ENCODE measurements at places on chromosomes 12 and 14. TPM values are rescaled to one million over a fixed set of nuclear protein-coding genes. Genes with fewer than 3 reads are reported as not detected.
A peak's percentile ranks its signal among the peaks of the same experiment; 100 is the strongest.

Gene OR11G2
- not detected for total RNA-seq

Gene NOC4L
- total RNA-seq, result 23.2 TPM

DNA sequence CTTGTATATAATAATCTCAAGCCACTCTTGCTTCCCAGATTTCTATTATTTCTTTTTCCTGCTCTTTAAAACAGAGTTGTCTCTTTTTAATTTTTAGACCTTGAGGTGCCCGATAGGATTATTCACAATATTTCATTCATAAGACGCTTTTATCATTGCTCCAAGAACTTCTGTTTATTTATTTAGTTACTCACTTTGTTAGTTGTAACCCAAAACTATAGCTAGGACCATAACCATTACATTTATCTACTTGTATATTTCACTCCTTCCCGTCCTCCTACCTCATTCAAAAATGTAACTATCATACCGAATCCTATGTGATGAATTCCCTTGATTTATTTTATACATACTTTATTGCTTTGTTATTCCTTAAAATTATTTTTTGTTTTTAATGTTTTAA lies 7.1 kb downstream of the EIF2S3B start:
- DNase-seq, result no peak

DNA sequence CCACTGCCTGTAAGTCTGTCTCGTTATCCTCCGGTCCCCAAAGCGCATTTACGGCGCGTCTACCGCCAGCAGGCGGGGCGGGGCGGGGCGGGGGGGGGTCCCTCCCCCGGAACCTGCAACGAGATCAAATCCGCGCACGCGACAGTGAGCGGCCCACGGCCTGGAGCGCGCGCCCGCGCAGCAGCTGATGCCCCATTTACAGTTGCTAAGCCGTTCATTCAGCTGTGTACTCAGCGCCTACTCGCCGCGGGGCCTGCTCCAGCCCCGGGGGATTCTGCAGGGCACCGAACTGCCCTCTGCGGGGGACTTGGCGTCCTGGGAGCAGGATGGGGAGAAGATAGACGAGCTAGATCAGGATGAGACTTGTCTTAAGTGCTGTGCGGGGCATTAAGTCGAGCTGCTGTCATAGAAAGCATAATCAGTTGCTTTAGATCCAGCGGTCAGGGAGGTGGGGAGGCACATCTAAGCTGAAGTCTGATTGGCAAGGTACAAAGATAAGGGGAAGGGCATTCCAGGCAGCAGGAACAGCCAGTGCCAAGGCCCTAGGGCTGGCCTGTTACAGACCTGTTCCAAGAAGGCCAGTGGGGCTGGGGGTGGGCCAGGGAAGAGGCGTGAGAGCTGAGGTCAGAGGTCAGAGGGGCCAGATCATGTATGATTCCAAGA lies 1.4 kb upstream of the CCDC85C start:
- DNase-seq, result no peak

Gene TAS2R46
- 1.6 TPM for total RNA-seq

GRCh38 chr12:103852498-103852997 lies 11.5 kb upstream of the NT5DC3 start:
- no peak for DNase-seq

Gene LHX5
- total RNA-seq, result not detected

GRCh38 chr14:103260629-103261124 lies 73.4 kb upstream of the EIF5 start:
- DNase-seq, result no peak

- no peak for DNase-seq
Measured at GRCh38 chr12:97939156-97939555, 476.6 kb downstream of the RMST start.

Gene CLEC7A
- total RNA-seq, result 0.41 TPM

DNA sequence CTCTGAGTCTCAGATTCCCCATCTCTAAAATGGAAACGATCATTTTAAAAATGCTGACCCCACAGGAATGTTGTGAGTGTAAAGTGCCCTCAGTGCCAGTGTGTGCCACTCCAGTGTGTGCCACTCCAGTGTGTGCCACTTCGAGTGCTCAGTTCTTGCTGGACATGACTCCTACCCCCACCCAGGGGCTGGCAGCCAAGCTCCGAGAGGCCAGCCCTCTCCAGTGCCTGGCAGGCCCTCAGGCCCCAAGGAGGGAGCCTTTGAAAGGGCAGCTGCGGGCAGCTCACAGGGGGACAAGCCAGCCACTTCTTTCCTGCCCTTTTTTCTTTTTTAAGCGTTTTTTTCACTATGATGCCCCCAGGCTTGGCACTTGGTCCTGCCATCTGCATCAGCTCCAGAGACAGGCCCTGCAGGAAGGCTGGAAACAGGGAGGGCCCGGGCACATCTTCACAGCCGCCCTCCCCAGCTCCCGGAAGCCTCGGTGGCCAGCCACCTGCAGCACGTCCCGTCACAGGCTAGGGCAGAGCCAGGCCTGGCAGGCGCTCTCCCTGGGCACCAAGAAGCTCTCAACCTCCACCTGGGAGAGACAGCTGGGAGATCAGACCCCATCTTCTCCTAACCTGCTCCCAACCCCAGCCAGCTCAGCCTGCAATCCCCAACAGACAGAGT lies 29.8 kb downstream of the NCOR2 start:
- DNase-seq, result no peak

Gene LRFN5
- total RNA-seq, result 1.4 TPM

Gene BCL2L14
- not detected for total RNA-seq

DNA sequence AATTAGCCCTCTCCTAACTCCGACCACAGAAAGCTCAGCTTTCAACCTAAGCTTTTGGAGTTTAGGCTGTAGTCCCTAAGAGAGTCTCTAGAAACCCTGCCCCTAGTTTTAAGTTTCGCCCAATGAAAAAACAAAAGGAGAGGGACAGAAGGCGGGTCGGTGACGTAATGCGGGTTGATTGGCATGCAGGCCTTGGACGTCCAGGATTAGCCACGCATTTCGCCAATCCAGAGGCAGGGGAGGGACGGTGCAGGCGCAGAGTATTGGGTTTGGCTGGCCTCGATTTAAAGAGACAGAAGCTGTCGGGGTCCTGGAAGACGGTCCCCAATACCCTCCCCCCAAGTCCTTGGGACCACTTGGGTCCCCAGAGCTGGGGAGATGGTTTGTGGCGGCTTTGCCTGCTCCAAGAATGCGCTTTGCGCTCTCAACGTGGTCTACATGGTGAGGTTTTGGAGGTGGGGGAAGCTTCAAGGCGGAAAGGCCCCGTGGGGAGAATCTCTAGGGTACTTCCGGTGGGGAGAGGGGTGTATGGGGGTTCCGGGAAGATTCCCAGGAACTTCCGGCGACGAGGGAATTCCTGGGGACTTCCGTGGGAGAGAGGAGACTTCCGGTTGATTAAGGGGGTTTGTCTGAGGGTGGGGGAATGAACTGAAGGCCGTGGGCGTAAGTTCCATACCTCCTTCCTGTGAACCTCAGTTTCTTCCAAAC lies at the start of gene TSPAN31:
Gene TSPAN31, plus strand, starts transcription at position 263 of the 708 bp plus-strand sequence. Its CDS starts 116 bp downstream, at position 379.
- peak; percentile 91 for DNase-seq

Gene GZMH
- not detected for total RNA-seq

DNA sequence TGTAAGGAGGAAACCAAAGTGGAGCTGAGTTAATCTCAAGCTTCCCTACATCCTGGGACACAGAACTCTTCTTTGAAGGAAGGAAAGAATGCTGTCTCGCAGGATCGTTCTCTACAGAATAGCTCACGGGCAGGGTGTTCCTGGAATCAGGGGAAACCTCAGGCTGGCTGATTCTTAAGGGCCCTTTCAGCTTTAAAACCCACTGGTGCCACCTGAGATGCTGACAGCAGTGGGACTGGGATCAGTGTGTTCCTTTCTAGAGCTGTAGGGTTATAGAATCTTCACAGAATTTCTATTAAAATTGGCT lies 47.8 kb downstream of the UBE3B start:
- no peak for DNase-seq

Gene PSMA6
- total RNA-seq, result 249 TPM

Gene NGB
- total RNA-seq, result not detected

Gene HSPB8
- total RNA-seq, result 31.5 TPM

DNA sequence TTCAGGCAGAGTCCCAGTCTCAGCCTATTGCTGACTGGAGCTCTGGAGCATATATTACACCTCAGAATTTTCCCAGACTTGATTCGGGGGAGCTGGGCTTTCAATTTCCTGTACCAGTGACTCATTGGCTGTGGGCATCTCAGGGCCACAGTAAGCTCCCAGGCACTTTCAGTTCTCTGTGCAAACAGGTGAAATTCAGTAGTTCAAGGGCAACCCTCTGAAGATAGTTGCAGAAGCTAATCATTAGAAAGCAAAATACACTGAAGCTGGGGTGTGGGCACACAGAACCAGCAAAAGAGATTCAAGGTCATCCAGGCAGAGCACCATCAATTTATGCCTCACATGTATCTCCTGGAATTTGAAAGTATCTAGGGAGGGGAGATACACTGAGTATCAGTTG lies 8.1 kb upstream of the NIN start:
- DNase-seq, result no peak

DNA sequence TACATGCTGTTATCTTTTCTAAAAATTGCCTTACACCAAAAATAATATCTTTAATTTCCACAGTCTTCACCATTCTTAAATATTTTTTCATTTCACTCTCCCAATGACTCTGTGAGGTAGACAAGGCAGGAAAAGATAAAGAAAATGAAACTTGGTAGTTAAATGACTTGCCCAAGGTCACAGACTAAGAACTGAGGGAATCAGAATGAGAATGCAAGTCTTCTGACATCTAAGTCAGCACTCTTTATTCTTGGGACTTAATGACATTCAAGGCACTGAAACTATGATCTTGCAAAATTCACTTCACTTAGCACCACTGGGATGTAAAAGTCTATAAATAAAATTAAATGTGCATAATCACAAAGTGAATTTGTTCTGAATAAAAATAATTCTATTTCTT lies 104.5 kb downstream of the SLC2A13 start:
- DNase-seq, result no peak

GRCh38 chr12:19550626-19551025 lies 111.3 kb downstream of the AEBP2 start:
- DNase-seq, result no peak

GRCh38 chr12:94223842-94224241 lies 75.5 kb downstream of the PLXNC1 start:
- no peak for DNase-seq

Gene RTL1
- not detected for total RNA-seq

- DNase-seq, result no peak
Measured at GRCh38 chr12:10453156-10453555, at the start of gene KLRC1. Gene KLRC1 (minus strand): TSS chr12:10453377. CDS start chr12:10451156, 2,221 bp downstream.

DNA sequence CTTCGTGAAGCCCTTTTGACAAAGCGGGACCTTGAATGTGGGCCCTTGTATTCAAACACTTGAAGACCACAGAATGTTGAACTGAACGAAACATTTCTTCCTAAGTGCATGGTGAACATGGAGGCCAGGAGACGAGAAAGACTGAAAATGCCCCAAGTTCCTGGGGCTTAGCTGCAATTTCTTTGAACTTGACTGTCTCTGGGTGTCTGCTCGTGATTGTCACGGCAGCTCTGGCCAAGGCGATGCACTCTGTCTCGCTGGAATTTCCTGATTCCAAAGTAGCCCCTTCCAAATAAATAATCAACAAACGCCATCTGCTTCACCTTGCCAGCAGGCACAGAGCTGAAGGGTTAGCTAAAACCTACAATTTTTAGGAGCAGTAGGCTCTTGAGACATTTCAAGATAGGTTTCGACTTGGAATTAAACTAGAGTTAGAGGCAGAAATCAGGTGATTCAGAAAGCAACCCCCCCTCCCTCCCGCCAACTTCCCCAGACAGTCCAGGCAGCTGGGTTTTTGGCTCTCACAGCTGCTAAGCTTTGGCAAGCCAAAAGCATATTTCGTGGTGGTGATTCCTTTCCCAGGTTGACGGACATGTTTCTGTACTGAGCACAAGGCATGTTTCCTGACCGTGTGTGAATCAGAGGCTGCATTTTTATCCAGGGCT lies 13.5 kb upstream of the IRF2BPL start:
- DNase-seq, result no peak

Gene LYZ
- not detected for total RNA-seq

DNA sequence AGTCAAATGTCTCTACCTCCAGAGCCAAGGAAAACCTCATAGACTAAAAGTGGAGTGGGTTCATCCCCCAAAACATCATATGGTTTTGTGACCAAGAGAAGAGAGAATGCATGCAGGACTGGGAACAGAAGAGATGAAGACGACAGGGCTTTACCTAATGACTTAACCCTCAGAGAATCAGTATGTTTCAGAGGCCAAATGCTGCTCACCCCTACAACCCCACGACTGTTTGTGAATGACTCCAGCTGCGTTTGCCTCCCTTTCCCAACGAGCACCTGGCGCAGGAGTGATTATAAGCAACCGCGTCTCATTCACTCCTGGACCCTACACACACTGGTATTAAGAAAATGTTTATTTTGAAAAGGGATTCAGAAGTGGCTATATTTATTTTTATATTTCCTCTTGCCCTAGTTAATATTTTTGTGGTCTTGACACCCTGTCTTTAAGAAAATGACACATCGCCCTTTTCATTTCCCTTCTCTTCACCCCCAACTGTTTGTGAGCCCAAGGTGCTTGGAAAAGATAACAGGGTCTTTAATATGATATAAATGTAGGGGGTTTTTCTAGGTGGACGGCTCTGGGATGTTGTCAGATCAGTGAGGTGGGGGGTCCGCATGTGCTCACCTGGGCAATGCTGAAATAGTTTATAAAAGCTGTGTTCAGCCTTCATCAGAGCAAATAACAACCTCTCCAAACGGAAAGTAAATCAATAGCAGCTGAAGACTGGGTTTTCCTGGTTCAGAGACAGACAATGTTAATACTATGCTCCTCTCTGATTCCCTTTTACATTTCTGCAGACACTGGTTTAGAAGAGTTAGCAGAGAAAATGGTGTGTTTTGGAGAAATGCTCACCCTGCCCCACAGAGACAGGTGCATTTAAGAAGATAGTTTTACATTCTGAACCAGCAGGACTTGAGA lies 77.7 kb downstream of the SLC15A4 start:
- no peak for DNase-seq

DNA sequence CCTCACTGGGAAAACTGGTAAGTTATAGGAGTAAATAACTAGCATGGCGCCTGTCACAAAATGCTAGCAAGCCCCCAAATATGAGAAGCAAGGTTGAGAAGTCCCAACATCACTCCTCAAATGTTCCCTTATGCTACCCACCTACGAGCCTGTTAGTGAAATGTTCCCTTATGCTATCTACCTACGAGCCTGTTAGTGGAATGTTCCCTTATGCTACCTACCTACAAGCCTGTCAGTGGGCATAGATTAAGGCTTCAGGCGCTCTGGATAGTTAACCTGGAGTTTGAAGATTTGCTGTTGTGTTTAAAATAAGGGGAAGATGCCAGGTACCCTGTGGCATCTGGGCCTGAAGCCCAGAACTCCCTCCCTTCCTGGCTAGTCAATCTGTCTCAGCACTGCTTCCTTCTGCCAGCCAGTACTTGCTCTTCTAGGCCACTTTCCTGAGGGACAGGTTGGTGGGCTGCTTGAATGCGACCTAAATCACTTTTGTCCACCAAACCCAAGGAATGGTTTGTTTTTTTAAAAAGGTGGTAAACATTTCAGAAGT lies 67.1 kb upstream of the SINHCAF start:
- no peak for DNase-seq

DNA sequence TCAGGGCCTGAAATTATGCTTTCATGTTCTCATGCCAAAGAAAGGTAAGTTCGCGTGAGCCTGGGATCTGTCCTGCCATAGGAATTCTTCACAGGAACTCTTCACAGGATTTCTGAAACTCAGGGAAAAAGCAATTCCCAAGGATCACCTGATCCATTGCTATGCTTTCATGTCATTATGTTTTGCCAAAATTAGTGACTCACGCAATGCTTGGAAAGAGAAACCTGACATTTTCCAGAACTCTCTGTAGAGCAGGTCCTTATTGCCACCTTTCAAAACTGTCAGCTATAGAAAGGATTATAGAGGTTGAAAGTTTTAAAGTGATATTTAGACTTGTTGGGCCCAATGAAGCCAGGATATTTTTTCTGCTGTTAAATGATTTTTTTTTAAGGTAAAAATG lies 6.3 kb upstream of the KCNJ8 start:
- no peak for DNase-seq

GRCh38 chr12:124453419-124454351 lies 113.7 kb downstream of the NCOR2 start:
- no peak for DNase-seq
